Dermis microvascular lymphatic vessel endothelial cell (primary cell): ENCODE measurements at places on chromosomes 7 and 10. TPM values are rescaled to one million over a fixed set of nuclear protein-coding genes. Genes with fewer than 3 reads are reported as not detected.

The FGFBP3 gene
- total RNA-seq = 0.13 and 0.51 TPM in 2 replicates

The ZNF786 gene
- 4.9 and 7.3 TPM in 2 replicates for total RNA-seq

The KCNH2 gene
- total RNA-seq = 0.13 TPM in 1 of 2 replicates, not detected in the other

DNA sequence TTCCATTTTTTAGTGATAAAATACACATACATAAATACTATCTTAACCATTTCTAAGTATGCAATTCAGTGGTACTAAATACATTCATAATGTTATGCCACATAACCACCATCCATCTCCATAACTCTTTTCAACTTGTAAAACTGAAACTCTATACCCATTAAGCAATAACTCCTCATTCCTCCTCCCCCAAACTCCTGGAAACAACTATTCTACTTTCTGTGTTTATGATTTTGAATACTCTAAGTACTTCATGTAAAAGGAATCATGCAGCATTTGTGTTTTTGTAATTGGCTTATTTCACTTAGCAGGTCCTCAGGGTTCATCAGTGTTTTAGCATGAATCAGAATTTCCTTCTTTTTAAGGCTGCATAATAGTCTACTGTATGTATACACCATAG, 131.8 kb downstream of the TES start:
- DNase-seq = peak; percentile 17

The CPEB3 gene
- total RNA-seq = 0.90 and 1.6 TPM in 2 replicates

DNA sequence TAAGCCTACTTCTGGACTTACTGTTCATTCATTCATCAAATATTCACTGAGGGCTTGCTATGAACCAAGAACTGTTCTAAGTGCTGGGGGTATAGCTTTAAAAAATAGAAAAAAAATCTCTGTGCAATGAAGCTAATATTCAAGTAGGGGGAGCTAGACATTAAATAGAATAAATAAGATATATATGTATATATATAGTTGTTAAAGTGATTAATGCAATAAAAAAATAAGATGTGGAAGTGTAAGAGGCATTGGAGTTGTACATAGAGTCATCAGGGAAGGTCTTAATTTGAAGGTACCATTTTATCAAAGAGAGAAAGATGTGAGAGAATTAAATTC, 181.2 kb upstream of the AGR3 start:
- DNase-seq = peak; percentile 19

DNA sequence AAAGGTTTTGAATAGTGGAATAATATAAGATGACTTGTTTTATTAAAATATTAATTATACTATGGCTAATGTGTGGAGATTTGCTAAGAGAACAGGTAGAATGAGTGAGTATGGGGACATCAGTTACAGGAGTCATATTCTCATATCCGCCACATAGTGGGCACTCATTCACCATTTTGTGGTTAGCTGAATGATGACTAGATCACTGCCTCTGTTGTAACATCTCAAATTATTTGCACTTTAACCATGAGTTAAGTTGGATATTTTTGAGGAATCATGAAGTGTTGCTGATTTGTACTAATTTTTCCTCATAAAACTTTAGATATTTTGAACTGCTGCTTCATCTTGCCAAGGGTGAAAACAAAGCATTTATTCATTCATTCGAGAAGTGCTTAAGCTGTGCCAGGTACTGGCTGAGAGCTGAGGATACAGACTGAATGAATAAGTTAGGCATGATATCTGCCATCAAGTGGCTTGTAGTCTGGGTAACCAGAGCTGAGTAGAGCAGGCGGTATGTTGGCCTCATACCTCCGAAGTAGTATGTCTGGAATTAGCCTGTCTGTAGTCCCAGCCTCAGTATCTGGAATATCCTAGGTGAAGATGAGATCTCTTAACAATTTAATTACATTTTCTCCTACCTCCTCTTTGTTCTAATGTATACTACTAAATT, 100.5 kb downstream of the ZEB1 start:
- no peak for DNase-seq

DNA sequence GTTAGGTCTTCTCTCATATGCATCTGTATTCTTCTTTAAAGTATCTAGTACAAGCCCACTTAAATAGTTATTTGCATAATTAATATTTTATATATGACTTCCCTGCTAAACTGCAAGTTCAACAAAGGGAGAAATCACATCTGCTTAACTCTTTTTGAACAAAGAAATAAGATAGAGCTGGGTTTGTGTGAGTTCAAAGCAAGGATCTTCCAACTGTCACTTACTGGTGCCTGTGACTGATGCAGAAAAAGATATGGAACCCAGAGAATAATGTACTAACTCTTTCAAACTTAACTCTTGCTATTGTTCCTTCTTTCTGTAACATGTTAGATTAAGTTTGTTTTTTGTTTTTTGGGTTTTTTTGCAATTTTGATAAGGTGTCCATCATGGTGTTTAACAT, 71.3 kb upstream of the SP4 start:
- no peak for DNase-seq

DNA sequence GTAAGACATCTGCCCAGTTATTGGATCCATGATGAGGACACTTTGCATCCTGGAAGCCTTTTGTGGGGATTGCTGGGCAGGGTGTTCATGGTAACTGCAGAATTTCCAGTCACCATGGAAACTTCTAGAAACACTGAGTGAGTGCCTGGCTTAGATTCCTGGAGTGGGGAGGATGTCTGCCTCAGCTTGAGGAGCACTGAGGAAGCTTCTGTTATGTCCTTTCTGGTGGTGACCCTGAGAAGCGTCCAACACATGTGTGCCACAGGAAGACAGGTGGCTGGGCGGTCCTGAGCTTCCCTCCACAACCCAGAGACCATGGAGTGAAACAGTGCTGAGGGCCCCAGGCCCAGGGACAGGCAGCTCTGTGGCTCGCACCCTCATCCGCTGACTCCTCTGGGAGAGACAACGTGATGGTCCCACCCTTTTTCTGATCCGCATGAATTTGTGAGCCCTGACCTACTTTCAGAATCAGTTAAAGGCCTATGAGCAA, 191.8 kb upstream of the CXCL12 start:
- no peak for DNase-seq

DNA sequence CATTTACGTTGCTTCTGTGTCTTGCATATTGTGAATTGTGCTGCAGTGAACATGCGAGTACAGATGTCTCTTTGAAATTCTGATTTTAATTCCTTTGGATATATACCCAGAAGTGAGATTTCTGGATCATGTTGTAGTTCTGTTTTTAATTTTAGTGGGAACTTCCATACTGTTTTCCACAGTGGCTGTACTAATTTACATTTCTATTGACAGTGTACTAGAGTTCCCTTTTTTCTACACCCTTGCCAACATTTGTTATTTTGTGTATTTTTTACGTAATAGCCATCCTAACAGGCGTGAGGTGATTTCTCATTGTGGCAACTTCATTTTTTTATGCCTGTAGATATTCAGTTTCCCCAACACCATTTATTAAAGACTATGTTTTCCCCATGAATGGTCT, 144.7 kb upstream of the INHBA start:
- DNase-seq = no peak

DNA sequence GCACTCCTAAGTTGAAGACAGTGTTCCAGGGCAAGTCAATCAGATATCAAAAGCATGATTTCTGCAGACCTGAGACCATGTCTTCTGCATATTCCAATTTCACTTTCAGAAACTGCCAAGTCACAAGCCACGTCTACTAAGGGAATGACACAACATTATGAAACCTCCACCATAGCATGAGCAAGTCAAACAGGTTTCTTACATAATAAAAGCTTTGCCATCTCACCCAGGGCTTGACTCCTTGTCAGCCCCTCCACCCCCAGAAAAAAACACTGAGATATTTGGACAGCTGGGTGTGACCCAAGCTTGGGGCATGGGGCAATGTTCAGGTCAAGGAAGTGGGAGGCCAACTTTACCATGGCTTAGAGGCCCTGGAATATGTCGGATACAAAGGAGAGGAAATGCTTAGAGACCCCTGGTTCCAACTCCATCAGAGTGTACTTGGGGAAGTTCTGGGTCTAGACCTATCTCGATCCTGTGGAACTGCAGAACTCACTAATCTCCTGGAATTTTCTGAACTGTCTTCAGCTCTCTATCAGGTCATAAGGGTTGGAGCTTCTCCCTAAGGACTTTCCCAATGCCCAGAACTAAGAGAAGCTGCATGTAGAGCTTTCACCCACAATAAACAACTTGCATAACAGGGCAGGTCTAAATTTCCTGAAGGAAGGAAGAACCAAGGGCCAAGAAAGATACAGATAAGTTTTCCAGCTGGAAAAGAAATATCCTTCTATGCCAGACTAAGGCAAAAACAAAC, 80.6 kb upstream of the NAMPT start:
- DNase-seq = no peak

DNA sequence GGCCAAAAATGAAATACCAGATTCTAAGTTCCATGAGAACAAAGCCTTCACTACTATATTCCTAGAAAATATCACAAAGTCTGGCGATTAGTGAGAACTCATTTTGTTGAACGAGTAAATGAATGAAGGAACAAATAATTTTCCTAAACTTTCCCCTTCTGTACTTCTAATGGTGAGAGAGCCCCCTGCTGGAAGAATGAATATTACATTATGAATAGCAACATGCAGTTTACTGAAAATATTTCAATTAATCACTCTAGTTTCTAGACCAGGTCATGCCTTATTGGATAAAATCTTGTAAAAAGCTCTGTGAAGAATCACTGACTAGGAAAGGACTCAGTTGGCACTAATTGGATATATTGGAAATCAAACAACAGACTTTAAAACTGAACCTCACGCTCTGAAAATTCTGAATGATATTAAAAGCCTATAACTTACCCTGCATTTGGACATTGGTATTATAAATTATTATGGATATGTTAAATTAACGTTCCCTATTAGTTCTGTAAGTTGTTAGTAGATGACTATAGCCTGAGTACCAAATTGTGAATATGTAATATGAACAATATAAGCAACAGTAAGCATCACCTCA, 32.4 kb upstream of the MTPN start:
- DNase-seq = peak; percentile 18

- DNase-seq = no peak
Measured at GRCh38 chr7:82600531-82600930, 157.0 kb upstream of the CACNA2D1 start.

The FAM25C gene
- not detected in 2 replicates for total RNA-seq

The GPNMB gene
- total RNA-seq = 0.13 TPM in 1 of 2 replicates, not detected in the other

GRCh38 chr7:35280902-35281301, 27.0 kb upstream of the TBX20 start:
- no peak for DNase-seq

- DNase-seq = no peak
Measured at GRCh38 chr10:75058161-75058560, 53.3 kb upstream of the SAMD8 start.

DNA sequence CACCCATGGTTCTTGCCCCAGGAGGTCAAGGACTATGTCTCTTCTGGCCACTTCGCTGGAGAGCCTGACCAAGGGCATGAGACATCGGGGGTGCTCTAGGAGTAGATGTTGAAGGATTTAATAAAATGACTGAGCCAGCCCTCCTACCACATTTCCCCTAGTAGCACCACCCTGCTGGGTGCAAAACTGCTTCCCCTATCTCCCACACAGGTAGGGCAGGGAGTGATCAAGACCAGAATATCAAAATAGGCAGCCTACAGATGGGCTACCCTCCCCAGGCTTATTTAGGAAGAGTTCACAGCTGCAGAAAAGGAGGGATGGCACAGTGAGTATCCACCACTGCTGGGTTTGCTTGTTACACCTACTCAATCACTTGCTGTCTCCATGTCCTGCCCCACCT, 103.9 kb downstream of the FGFR2 start:
- DNase-seq = no peak

DNA sequence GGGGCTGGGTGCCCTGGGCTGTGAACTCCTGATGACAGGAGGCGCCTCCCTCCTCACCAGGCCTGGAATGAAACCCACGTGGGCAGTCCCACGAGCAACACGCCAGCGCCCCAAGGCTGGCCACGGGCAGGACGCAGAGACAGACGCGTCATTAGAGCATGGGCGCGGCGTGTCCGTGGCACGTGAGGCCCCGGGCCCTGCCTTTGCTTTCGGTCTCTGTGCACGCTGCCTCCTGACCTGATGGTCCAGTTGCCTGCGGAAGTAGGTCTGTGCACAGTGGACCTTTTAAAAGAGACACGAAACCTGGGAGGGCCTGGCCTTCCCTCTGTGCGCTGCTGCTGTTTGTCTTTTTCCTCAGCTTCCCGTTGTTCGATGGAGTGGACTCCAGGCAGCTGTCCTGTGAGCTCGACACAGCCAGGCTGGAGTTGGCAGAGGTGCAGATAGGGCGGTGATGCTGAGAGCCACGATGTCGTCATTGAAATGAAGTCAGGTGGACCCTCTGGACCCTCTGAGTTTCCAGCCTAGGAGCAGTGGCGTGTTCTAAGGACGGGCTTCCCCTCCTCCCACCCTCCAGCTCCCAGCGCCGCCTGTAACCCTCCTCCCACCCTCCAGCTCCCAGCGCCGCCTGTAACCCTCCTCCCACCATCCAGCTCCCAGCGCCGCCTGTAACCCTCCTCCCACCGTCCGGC, 40.1 kb upstream of the CFAP46 start:
- DNase-seq = no peak

DNA sequence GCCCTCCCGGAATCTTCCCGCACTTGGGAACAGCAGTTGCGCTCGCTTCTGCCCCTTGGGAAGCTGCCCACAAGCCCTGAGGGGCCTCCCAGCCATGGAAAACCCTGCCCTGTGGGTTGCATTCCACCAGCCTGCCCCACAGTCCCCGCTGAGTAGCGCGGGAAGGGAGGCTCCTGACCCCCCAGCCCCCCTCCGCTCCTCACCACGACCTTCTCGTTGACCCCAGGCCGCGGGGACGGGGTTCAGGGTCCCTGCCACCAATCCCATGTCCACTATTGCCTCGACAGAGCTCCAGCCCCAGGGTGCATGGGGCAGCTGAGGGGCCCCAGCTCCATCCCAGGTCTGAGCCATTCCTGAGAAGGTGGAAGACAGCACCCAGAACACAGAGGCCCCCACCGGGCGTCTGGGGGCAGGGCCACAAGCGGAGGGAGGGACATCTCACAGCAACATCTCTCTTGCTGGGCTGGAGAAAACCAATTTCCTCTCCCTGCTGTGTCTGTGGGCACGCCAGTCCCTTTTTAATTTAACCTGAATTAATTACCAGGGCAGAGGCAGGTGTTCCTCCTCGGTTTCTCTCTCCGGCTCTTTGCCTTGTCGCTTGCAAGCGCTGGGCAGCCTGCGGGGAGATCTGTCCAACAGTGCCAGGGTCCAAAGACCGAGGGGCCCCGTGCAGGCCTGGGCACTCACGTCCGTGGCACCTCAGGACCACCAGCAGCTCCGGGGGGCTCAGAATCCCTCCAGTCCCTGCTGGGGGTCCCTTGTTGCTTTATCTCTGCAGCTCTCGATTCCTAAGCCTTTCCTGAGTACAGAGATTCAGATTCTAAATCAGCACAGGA, 57.9 kb downstream of the FOXL3 start:
- DNase-seq = no peak

GRCh38 chr7:142805350-142806021, 34.7 kb downstream of the PRSS2 start:
- no peak for DNase-seq

- no peak for DNase-seq
Measured at GRCh38 chr7:23232966-23233365, 13.6 kb upstream of the GPNMB start.

DNA sequence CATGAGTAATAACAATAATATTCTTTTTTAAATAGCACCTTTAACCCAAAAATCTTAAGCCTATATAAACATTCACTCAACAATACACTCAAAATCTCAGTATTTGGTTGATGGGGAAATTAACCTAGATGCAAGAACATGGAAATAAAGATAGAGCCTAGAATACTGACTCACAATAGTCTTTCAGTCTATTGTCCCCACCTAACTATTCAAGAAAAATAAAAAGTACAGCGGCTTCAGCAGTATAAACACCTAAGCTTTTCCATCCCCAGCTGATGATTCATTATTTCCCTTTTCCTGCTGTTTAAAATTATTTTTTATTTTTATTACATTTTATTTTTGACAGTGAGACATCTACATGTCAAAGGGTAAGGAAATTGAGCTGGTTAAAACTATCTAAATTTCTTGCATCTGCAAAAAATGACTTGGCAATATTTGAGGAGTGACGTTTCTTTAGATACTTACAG, 201.4 kb downstream of the FZD1 start:
- DNase-seq = peak; percentile 94

The AEBP1 gene
- 9.1 and 19.6 TPM in 2 replicates for total RNA-seq
